ENCODE measurements at places on chromosomes 4 and X. TPM values are rescaled to one million over a fixed set of nuclear protein-coding genes. Genes with fewer than 3 reads are reported as not detected.

Gene ZCCHC18
- total RNA-seq, result not detected

DNA sequence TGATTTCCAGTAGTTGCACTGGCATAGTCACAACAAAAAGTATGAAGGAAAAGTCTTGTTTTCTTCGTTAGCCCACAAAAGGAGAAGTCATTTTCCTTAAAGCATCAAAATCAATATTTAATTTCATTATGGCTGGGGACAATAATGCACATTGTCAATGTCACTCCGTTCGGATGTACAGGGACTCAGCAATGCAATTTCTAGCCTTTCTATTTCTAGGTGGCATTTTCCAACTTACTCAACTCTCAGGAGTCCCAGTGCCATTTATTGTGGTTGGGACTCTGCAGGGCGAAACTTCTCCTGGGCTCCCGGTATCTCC lies 99.6 kb downstream of the CEP135 start:
- DNase-seq, result no peak

GRCh38 chrX:618761-619450 lies 11.7 kb upstream of the SHOX start:
- no peak for DNase-seq

GRCh38 chr4:24809376-24809775 lies 14.0 kb downstream of the SOD3 start:
- DNase-seq, result no peak

Gene NSUN7
- total RNA-seq, result 3.1 TPM

Gene CCDC110
- 0.18 TPM for total RNA-seq

GRCh38 chr4:149965206-149965605 lies 113.0 kb upstream of the DCLK2 start:
- no peak for DNase-seq

- no peak for DNase-seq
Measured at GRCh38 chrX:77635373-77635772, 150.6 kb downstream of the ATRX start.

GRCh38 chr4:56570041-56570440 lies 64.5 kb downstream of the ARL9 start:
- DNase-seq, result no peak

Gene PNMA5
- not detected for total RNA-seq

GRCh38 chr4:26663888-26664287 lies 80.0 kb downstream of the TBC1D19 start:
- no peak for DNase-seq

GRCh38 chr4:142356801-142357200 lies 489.3 kb downstream of the INPP4B start:
- no peak for DNase-seq

Measured in esophagus squamous epithelium (tissue), 5 donors.